ENCODE measurements at places on chromosomes 6 and 20.

GRCh38 chr6:13445005-13445743 lies 42.2 kb downstream of the GFOD1 start:
- no peak for DNase-seq

- no peak for DNase-seq
These were observed 11.2 kb downstream of the MUCL3 start for GRCh38 chr6:30951907-30952469.

DNA sequence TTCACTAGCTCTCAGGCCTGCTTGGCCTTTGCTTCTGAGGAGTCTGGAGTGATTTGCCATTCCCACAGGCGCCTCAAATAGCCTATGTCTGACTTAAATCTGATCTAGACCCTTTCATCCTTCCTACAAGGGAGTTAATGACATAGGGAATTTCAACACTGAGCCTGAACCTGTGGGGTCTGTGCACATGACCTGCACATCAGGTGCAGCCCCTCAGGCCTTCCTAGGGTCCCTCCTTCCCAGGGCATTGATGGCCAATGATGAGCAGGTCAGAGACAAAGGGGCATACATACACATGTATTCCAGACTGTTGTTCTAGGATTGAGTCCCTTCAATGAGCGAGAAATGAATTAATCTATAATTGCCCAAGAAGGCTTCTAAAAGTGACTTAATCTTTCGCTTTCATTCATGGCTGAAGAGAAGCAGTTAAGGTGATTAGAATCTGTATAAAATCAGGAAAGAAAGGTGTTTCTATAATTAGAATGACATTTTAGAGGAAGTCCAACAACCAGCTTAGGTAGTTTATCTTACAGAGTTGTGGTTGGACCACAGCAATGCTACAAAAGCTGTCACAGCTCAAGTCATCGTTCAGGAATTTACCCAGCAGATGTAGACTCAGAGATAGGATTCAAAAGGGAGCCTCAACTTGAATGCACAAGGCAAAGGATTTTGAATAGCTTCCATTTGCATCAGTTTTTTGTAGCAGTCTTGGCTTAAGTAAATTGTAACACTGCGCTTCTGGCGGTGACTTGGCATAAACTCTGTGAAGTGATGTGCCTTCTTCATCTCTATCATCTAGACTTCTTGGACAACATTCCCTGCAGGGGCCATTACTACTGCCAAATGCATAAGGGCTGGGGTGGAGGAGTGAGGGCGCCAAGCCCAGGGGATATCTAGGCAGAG lies 27.0 kb upstream of the TBC1D7 start:
- DNase-seq, result no peak

DNA sequence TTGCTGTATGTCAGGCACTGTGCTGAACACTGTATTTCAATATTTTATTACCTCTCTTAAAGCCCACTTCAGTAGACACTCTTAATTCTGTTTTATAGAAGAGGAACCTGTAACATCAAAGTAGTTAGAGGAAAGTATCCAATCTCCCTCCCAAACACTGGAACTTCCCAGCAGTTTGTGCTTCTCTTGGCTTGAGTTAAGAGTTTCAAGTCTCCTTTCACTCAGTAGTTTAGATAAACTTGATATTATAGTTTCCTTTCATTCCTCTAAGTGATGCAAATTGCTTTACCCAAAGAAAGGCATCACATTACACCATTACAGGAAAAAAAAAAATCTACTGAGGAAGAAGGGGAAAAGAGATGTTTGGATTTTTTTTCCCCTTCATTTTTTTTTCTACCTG lies 164.3 kb downstream of the TSHZ2 start:
- DNase-seq, result no peak

DNA sequence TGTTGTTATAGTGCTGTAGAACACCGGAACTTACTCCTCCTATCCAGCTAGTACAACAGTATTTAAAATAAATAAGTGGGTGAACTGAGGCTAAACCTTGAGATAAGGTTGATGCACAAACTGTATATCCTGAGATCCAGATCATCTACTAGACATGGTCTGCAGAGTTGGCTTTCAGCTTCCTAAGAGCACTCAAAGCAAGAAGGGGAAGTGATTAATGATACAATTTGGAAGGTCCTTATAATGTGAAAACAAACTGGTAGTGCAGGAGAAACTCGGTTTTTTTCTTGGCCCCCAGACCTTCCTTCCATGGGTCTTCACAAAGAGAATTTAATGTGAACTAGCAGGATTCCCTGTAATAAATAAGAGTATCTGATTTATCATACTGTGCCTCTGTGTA lies 27.4 kb upstream of the RREB1 start:
- no peak for DNase-seq

DNA sequence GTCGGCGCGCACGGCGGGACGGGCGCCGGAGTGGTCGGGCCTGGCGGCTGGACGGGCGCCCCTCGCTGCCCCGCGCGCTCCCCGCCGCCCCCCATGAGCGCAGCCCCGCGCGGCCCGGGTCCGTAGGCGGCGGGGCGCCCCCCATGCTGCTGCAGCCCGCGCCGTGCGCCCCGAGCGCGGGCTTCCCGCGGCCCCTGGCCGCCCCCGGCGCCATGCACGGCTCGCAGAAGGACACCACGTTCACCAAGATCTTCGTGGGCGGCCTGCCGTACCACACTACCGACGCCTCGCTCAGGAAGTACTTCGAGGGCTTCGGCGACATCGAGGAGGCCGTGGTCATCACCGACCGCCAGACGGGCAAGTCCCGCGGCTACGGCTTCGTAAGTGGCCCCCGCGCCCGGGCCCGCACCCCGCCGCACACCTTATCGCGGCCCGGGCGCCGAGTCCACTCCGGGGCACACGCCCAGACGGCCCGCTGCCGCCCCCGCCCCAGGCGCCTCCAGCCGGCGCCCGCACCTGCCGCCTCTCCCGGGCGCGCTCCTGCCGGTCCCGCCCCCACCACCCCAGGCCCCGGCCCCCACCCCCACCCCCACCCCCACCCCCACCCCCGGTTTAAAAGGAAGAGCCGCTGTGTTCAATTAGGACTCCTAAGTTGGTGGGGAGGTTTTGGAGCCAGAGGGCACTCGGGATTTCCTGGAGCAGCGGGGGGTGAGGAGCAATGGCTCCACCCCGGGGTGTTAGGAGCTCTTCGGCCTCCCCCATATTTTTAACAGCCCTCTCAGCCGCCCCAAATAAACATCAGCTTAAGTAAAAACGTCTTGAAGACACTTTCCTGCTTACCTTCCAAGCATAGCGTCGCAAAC lies 474 bp downstream of the RBM38 start:
- no peak for DNase-seq

DNA sequence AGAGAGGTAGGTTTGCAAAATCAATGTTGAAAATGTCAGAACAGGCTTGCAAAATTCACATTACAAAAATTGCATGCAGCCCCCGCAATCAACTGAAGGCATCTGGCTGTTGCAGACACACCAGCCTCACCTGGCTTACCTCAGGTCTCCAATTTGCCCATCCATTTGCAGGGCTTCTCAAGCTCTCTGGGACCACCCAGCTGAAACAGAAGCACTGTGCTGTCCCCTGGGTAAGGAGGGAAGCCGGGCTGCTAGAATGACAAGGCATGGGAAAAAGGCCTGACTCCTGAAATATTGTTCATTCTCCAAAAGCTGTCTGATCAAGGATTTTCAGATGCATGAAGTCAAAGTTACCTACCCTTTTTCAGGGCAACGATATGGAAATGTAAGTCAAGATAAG lies 52.6 kb upstream of the CD93 start:
- no peak for DNase-seq
